ENCODE measurements at places on chromosomes 12 and 14. TPM values are rescaled to one million over a fixed set of nuclear protein-coding genes. Genes with fewer than 3 reads are reported as not detected.

DNA sequence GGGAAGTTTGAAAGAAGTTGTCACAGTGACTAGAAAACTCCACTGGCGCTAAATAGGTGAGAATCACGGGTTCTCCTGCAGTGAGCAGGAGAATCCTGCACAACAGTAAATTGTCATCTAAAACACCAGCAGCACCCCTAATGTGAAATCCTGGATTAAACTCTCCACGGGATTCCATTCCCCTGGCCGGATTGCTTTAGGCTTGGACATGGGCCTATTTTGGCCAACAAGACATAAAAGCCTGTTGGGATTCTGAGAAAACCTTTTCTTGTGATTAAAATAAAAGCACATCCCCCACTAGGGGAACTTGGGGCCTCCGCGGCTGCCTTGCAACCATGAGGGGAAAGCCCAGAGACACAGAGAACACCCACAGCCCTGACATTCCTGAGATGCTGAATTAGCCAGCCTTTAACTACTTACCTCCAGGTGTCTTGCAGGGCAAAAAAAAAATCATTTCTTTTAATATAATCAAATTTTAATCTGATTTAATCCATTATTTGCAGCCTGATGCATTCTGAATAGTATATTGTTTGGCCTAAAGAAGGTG, 21.0 kb upstream of the TSPAN11 start:
- DNase-seq = no peak

- DNase-seq = no peak
These were observed 238.7 kb upstream of the SEL1L start for GRCh38 chr14:81772381-81772780.

GRCh38 chr14:103021684-103022001, 35.7 kb downstream of the CDC42BPB start:
- no peak for DNase-seq

- DNase-seq = no peak
These were observed 100.5 kb upstream of the RFLNA start for GRCh38 chr12:124194264-124194892.

DNA sequence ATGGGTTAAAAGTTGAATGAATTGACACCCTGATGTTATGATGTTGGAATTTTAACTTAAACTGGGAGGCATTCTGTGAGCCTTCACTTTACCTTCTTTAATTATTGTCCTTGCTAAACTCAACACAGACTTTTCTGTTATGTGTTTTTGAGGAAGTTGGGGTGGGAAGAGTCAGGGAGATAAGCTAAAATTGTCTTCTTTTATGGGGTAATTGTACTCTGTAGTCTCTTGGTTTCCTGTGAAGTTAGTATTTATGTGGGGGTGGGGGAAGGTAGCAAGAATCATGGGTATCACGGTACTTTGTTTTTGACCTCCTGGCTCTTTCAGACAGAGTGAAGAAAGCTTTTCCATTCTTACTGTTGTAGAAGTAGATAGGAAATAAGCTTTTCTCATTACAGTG, 32.9 kb downstream of the RAB21 start:
- no peak for DNase-seq

DNA sequence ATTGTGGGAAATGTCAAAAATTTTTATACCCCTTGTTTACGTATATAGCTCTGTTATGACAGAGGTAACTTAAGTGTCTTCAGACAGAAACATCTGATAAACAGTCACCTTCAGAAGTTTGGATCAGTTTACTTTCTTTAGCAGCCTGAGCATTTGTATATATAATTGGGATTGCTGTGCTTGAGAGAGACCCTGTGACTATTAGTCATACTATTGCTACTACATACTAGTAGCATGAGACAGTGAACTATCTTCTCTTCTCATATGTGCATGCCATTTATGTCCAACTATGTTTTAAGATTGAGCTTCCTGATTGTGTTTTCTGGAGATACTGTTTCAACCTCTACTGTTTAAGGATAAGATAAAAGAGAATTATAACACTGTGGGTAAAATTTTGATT, 101.5 kb downstream of the PDE6H start:
- DNase-seq = no peak

DNA sequence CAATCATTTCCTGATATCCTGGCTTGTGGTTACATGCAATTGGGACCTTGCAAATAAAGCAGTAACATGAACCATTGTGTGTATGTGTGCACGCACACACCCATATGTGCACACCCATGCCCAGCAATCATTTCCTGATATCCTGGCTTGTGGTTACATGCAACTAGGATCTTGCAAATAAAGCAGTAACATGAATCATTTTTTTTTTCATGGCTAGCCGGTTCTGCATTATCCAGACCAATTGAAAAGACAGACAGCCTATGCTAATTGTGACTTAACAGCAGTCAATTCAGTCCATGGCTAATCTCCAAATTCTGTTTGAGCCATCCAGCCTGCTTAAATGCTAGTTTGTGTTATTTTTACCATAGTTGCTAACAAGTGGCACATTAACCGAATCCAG, 134.3 kb downstream of the TTC7B start:
- no peak for DNase-seq

DNA sequence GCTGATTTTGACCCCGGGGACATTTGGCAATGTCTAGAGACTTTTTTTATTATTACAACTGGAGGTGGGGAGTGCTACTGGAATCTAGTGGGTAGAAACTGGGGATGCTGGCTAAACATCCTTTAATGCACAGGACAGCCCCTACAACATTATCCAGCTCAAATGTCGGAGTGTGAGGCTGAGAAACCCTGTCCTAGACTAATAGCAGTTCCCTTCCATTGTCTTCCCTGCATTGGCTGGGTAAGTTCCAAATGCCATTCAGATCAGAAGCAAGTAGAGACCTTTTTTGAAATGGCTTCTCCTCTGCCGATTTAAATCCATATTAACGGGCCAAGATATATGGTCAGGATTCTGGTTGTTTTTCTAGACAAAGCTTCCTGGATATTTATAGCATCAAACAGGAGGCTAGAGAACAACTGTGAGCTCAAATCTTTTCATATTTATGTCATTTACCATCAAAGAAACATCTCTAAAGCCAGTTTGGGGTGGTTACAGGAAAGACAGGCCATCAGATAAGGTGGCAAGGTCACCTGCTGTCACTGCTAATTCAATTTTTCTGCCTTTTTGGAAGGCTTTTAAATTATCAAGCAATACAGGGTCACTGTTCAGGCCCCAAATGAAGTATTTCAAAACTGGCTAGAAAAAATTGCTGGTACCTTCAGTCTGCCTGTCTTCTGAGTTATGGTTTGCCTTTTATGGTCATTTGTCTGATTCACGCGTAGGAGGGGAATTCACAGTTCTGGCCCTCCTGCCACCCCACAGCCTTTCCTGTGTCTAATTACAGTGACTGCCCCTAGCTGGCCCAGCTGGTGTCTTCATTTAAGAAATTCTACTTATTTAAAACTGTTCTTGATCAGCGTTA, 20.1 kb upstream of the AKAP5 start:
- DNase-seq = no peak

DNA sequence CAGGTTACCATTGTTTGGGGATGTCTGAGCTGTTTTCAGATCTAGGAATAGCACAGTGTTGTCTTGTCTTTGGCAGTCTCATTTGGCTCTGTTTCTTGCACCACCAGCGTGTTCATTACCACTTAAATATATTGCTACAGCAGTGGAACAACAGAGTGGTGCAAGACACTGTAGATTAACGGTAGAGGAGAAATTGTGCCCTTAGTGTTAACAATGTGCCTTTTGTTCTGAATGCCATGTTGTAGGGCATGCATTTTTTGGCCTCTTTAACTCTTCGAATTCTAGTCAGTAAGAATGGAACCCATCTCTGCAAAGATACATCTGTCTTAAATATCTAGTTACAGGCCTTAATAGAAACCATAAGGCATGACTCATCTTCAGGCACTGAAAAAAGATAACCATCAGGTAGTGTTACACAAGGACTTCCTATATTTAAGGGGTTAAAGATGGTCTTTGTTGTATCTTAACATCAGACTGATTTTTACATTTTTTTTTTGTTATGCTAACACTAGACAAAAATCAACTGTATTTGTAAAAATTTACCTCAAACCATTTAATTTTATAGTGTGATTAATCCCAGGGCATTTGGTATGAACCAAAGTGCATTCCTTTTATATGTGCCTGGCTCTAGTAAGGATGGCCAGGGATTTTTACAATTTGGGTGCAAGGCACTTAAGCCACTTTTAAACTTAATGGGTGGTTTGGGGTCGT, 12.9 kb downstream of the DYRK2 start:
- no peak for DNase-seq

DNA sequence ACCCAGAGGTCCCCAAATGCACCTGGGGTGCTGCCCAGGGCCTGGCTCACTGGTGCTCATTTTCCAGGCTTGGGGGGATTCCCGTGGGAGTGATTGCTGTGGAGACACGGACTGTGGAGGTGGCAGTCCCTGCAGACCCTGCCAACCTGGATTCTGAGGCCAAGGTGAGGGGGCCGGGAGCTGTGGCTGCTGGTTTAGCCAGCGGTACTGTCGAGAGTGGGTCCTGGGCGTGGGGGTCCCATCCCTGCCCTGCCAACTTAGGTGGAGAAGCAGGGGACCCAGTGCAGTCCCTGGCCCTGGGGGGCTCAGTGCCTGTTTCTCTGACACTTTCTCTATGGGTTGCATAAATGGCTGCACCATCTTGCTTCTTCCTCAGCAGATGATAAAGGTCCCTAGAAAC, 50.9 kb downstream of the FOXN4 start:
- no peak for DNase-seq

DNA sequence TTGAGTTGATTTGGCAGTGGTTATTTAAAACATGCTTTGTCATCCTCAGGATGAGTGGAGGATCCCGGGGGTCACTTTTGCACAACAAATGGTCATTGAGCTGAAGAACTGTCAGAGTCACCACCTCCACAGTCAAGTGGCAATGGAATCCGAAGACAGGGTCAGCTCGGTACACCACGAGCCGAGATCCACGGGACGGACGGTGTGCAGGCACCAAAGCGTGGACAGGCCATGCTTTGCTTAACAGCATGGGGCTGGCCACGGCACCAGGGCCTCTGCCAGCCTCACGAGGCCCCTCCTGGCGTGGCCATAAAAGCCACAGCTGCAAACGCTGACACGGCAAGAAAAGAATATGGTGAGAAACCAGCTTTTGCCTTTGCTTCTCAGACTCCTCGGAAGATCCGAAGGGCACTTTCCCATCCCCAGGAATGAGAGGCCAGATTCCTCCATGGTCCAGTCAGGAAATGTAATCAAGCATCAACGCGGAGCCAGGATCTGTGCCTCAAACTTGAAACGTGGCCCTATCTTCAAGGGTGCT, 152.2 kb upstream of the DIO3 start:
- DNase-seq = no peak

GRCh38 chr12:67827820-67828383, 161.3 kb upstream of the IFNG-AS1 start:
- DNase-seq = peak; percentile 50

DNA sequence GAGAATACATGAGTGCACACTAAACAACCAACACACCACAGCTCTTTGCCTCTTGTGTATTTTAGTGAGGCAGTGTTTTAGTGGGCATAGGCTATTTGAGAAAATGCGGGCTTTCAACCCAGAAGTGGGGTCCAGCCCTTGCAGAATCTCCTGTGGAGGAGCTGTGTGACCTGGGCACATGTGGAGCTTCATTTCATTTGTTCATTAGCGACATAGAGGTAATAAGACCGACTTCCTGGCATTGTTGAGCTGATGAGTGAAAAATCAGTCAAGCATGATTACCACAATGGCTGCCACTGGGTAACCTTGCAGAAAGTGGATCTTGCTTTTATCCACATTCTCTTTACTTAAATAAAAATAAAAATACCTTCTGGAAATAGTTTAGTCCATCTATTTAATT, 923.5 kb downstream of the BCL11B start:
- DNase-seq = no peak

- peak; percentile 76 for DNase-seq
These were observed 16.1 kb downstream of the UBC start for GRCh38 chr12:124898200-124898922.

- DNase-seq = no peak
These were observed 56.4 kb downstream of the EP400 start for GRCh38 chr12:132006056-132006680.

DNA sequence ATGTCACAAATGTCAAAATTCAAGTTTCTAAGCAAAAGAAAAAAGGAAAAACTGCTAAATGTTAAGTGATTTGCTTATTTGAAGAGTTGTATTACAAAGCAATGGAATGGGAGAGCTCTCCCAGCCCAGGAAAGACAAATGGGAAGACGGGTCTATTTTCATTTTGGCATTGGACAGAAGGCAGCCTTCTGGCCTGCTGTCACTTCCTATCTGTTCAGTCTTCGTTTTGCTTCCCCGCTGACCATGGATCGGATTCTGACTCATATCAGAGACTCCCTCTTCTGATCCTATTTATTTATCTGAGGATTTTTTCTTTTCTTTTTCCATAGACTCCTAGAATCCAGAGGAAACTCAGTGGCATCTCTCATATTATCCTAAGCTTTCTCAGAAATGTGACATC, 634.9 kb downstream of the DIO2 start:
- DNase-seq = no peak

- DNase-seq = no peak
These were observed 16.7 kb upstream of the ZFP36L1 start for GRCh38 chr14:68809524-68809923.

- DNase-seq = no peak
These were observed 31.9 kb upstream of the IFNG-AS1 start for GRCh38 chr12:67957383-67957782.

Gene GOLT1B
- 12.2 TPM for total RNA-seq

Gene FSCB
- total RNA-seq = not detected

Gene HCAR3
- 1.3 TPM for total RNA-seq

Gene DNAI7
- not detected for total RNA-seq

Gene GALNT6
- total RNA-seq = 6.1 TPM

Gene SCFD1
- 41.0 TPM for total RNA-seq

Gene C3AR1
- total RNA-seq = not detected

Gene HELB
- total RNA-seq = 2.1 TPM

Gene JPH4
- total RNA-seq = not detected

Gene B4GALNT1
- total RNA-seq = 5.8 TPM

Gene MANSC4
- total RNA-seq = not detected

Measured in HT-29 (cell line).